ENCODE measurements at places on chromosomes 7 and 10.

- DNase-seq = no peak
These were observed 32.3 kb upstream of the DGKB start for GRCh38 chr7:14934839-14935238.

GRCh38 chr10:48937796-48938195 is 1.8 kb downstream of the LRRC18 start:
- no peak for DNase-seq

GRCh38 chr7:122975341-122975740 is 20.2 kb downstream of the TAS2R16 start:
- no peak for DNase-seq

DNA sequence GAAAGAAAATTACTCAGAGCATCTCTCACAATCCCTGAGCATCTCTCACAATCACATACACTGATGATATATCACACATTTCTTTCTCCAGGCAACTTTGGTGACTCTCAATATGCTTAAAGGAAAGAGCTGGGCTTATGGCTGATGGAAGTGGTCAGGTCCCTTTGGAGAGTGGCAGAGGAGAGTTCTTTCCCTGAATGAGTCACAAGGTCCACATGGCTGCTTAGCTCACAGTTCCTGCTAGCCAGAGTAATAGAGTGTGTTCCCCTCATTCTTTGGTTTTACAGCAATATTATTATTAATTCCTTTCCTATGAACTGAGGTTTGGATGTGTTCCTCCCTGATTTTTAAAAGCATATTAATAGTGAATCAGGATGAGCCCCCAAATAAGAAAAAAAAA is 287.4 kb downstream of the C7orf25 start:
- no peak for DNase-seq

- no peak for DNase-seq
These were observed 80.2 kb downstream of the RNF216 start for GRCh38 chr7:5701085-5701914.

- no peak for DNase-seq
These were observed 2.2 kb upstream of the CUEDC2 start for GRCh38 chr10:102434394-102435132.

DNA sequence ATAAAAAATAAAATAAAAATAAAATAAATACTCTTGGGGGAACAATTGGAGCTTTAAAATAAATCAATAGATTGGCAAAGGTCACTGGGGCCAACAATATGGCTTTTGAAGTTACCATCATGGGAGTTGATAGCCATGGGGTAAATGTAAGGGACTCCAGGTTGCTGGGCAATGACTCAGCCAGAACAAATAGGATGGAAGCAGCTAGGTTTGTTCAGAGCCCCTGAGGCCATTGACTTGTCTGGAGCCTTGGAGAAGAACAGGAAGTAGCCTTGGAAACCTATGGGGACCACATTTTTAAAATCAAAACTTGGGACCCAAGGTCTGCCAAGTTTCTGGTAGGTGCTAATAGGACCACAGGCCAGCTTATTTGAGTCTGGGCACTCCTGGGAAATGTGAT is 20.2 kb upstream of the FRA10AC1 start:
- DNase-seq = no peak

DNA sequence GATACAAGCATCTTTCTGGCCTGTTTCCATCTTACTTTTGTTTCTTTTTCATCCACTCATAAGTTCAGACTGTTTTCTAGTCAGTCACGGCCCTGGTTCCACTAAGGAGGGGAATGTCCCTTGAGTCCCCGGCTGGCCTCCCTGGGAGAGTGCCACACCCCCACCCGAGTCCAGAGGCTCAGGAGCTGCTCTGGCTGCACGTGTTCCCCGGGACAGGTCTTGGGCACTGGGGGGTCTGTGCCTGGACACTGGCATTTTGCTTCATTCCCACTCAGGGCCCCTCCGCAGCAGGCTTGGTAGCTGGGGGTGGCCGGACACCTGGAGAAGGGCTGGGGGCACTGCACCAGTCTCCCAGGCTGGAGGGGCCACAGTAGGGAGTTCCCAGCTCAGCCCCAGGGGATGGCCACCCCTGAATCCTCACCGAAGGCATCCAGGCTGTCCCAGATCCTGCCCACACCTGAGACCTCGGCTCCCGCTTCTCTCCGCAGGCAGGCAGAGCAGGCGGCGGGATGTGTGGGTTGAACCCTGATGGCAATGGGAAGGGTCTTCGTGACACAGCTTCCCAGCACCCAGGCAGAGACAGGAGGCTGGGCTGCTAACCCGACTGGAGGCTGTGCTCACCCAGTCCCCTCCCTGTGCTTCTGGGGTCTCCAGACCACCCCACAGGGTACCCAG is 92.3 kb downstream of the BMS1 start:
- no peak for DNase-seq

DNA sequence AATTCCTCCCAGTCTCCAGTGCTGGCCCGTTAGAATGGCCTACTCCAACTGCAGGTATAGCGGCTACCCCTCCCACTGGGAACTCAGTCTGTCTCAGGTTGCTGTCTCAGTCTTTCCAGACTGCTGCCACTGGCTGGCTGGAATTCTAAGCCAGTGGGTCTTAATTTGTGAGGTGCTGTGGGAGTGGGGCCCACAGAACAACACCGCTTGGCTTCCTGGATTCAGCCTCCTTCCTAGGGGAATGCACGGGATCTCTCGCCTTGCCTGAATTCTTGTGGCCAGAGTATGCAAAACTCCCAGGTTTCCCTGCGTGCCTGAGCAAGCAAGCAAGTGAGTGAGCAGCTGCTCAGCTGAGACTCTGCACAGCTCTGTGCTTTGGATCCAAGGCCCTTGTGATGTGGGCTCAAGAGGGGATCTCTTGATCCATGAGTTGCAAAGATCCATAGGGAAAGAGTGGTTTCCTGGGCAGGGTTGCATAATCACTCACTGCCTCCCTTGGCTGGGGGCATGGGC is 41.5 kb upstream of the GPR141 start:
- DNase-seq = no peak

- DNase-seq = peak; percentile 59
These were observed 21.2 kb downstream of the ATP6V1F start for GRCh38 chr7:128883622-128884448.

- no peak for DNase-seq
These were observed 397.8 kb upstream of the NRP1 start for GRCh38 chr10:33732161-33732680.

DNA sequence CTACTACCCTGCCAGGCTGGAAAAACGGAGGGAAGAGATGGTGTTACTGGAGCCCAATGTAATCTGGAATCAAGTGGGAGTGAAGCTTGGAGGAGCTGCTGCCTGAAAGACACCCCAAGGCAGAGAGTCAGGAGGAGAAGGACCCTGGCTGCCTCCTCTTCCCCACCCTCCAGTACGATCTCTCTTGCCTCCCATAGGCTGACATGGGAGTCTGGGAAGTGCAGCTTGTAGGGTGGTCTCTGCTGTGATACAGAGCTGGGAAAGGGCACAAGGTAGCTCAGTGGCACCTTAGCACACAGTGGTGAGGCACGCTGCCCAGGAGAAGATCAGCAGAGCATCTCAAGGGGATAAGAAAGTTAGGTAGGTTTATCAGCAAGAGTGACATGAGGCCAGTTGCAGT is 35.9 kb downstream of the EMX2 start:
- DNase-seq = no peak

DNA sequence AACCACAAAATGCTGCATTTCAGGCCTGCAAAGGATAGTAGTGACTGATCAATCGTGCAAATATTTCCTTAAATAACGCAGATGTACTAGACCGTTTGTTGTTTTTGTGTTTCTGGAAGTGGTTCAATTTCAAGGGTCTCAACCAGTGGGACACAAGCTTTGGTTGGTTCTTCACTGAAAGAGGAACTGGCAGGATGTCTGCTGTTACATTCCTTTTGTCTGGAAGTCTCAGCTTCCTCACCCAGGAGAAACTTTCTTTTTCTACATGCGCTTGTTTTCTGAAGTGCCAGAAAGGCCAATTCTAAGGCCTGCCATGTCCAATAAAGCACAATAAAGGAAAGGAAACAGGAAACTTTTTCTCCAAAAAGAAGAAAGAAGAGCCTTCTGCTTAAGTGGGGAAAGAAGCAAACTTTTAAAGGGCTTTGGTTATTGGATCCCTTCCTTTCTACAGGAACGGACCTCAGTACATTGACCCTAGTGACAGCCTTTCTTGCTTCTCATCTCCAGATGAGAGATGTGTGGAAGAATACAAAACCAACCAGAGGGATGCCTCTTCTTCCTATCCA is 4.1 kb downstream of the DKK1 start:
- no peak for DNase-seq

- DNase-seq = no peak
These were observed 243.6 kb downstream of the CAMK1D start for GRCh38 chr10:12592967-12593366.

GRCh38 chr10:129259128-129259815 is 207.8 kb upstream of the MGMT start:
- DNase-seq = no peak

DNA sequence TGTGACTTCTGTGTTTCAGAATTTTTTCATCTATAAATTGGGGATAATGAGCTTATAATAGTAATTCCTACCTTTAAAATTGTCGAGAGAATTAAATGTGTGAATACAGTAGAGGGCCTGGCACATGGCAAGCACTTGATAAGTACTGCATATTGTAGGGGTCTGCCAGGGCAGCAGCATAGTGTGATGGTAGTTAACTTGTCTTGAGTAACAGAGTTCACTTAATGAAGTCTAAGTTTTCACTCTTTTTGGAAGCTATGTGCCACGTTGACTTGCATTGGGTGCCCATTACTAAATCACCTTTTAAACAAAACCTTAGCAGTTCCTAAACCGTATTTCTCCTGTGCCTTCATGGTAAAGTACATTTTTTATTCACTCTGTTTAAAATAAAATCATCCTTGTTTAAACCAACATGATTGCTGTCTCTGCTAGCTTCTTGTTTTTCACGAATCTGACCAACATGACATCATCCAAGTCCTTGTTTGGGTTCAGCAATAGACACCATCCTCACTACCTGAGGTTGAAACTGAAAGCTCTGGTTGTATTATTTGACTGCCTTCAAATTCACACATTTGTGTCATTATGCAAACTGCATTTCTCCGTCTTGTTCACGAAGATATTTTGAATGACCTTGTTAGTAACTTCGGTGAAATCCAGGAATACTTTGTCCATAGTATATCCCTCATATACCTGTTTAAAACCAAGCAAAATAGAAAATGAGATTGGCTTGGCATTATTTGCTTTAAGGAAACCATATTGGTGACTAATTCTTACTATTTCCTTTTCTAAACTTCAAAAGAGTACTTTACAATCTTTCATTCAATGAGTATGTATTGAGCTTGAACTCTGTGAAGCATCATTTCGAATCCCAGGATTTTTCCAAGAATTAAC is 340.2 kb downstream of the SUGCT start:
- DNase-seq = peak; percentile 9

DNA sequence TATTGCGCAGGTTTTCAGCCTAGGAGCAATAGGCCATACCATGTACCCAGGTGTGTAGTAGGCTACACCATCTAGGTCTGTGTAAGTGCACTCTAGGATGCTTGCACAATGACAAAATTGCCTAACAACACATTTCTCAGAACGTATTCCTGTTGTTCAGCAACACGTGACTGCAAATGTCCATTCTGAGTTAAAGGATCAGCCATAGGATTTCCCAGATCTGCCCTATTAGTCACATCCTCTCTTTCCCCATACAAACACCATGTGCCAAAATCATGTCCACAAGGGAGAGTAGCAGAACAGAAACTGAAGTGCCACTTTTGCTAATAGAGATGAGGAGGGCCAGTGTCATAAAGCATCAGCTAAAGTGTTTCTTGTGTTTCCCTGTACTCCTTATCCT is 42.6 kb upstream of the AMPH start:
- DNase-seq = no peak

GRCh38 chr10:126549344-126549743 is 121.1 kb downstream of the C10orf90 start:
- DNase-seq = no peak

DNA sequence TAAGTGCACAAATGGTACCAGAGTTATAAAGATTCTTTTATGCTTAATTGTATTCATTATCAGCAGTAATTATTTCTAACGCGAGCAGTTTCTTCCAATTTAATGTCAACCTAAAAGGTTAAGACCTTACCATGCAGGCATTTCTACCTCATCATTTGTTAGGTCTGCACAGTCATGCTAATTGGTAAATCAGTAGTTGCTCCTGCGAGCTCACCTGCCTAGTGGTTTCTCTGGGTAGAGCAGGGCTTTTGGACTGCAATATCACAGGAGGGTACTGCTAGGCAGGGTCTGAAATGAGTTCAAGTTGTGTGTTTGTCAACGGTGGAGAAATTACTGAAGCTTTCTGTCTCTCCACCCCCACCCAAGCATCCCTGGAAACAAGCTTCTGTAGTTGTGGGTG is 558.5 kb upstream of the MGMT start:
- DNase-seq = no peak

GRCh38 chr7:46738796-46739195 is 817.7 kb upstream of the IGFBP3 start:
- DNase-seq = no peak

GRCh38 chr10:33716501-33717267 is 382.2 kb upstream of the NRP1 start:
- no peak for DNase-seq

- no peak for DNase-seq
These were observed 4.3 kb upstream of the NSUN5 start for GRCh38 chr7:73312831-73313520.

GRCh38 chr7:157702311-157703023 is 365.7 kb downstream of the DNAJB6 start:
- no peak for DNase-seq

DNA sequence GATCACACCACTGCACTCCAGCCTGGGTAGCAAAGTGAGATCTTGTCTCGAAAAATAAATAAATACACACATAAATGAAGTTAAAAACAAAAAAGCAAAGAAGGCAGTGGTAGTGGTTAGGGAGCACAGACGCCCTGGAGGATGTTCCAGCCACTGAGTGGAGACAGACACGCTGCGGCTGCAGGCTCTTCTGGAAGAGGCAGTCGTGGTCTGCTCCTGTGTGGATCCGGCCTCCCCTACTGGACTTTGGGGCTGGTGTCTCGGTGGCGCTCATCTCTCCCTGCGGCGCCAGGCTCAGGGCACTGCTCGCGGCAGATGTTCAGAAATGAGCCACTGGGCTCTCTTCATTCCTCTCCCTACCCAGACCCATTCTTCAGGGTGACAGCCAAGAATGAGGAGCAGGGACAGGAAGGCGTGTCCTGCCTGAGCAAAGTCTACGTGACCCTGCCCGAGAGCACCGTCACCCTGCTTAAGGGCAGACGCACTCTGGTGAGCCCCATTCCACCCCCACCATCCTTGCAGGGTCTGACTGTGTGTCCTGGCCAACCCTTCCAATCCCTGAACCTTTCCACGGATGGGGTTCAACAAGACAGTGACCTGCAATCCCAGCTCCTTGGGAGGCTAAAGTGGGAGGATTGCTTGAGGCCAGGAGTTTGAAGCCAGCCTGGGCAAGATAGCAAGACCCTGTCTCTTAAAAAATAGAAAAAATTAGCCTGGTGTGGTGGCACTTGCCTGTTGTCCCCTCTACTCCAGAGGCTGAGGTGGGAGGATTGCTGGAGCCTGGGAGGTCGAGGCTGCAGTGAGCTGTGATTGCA is 26.2 kb downstream of the ZAN start:
- DNase-seq = no peak

- no peak for DNase-seq
These were observed 16.3 kb downstream of the TCF7L2 start for GRCh38 chr10:112966194-112966855.

GRCh38 chr7:132964876-132965275 is 117.0 kb downstream of the CHCHD3 start:
- no peak for DNase-seq

- no peak for DNase-seq
These were observed 1024.1 kb upstream of the LRRN3 start for GRCh38 chr7:110066843-110067242.
